ENCODE measurements at places on chromosomes 1 and 21. TPM values are rescaled to one million over a fixed set of nuclear protein-coding genes. Genes with fewer than 3 reads are reported as not detected.

Gene FCRL3
- total RNA-seq, result 0.05 TPM

GRCh38 chr1:26419494-26419893 is 8.9 kb downstream of the LIN28A start:
- no peak overlapping the region for H3K4me3 ChIP-seq
- H3K4me1 ChIP-seq, result no peaks in the 10 kb centered on the region
- peaks cover 32% of the 10 kb centered on the region for H3K27me3 ChIP-seq
- no peak for DNase-seq
- no peaks in the 10 kb centered on the region for H3K36me3 ChIP-seq
- H3K27ac ChIP-seq, result no peak overlapping the region

Gene SYT2
- not detected for total RNA-seq

DNA sequence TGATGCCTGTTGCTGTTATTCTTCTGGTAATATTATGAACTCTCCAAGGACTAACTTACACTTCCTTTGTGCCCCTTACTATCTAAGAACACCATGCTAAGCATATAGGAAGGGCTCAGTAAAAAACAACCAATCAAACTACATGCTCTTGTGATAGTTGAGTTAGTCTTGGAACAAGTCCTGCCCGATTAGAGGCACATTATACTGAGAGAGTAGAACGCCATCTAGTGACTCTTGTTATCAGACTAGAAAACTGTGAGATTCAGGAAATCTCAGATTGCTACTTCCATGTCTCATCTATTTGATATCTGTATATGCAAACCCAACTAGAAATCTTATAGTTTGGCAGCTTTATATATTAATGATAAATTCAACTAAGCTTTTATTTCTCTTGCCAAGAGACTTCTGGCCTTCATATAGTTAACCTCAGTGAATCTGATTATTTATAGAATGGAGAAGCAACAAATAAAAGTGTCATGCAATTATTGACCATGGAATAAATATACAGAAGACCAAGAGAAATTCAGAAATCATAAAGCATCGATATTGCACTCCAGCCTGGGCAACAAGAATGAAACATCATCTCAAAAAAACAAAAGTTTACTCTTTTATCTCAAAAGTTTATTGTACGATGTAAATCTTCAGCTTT is 7.8 kb upstream of the SRRM1 start:
- H3K4me3 ChIP-seq, result no peak overlapping the region
- peaks cover 15% of the 10 kb centered on the region for H3K27me3 ChIP-seq
- no peak overlapping the region for H3K27ac ChIP-seq
- DNase-seq, result no peak
- no peaks in the 10 kb centered on the region for H3K4me1 ChIP-seq

Gene OTUD3
- total RNA-seq, result 16.1 TPM

GRCh38 chr1:57345916-57346315 is 77.9 kb downstream of the DAB1 start:
- no peaks in the 10 kb centered on the region for H3K27me3 ChIP-seq
- no peak overlapping the region for H3K4me3 ChIP-seq
- H3K36me3 ChIP-seq, result no peaks in the 10 kb centered on the region
- DNase-seq, result no peak
- no peaks in the 10 kb centered on the region for H3K4me1 ChIP-seq

- no peak for DNase-seq
- H3K36me3 ChIP-seq, result peaks cover 42% of the 10 kb centered on the region
- H3K4me3 ChIP-seq, result no peak overlapping the region
Measured at GRCh38 chr1:26476958-26477357, 4.7 kb downstream of the HMGN2 start.

GRCh38 chr1:40067023-40067422 is 26.5 kb downstream of the CAP1 start:
- H3K36me3 ChIP-seq, result peaks cover 67% of the 10 kb centered on the region
- H3K4me3 ChIP-seq, result no peak overlapping the region
- DNase-seq, result no peak
- no peaks in the 10 kb centered on the region for H3K27me3 ChIP-seq

Gene MYBPH
- total RNA-seq, result not detected

DNA sequence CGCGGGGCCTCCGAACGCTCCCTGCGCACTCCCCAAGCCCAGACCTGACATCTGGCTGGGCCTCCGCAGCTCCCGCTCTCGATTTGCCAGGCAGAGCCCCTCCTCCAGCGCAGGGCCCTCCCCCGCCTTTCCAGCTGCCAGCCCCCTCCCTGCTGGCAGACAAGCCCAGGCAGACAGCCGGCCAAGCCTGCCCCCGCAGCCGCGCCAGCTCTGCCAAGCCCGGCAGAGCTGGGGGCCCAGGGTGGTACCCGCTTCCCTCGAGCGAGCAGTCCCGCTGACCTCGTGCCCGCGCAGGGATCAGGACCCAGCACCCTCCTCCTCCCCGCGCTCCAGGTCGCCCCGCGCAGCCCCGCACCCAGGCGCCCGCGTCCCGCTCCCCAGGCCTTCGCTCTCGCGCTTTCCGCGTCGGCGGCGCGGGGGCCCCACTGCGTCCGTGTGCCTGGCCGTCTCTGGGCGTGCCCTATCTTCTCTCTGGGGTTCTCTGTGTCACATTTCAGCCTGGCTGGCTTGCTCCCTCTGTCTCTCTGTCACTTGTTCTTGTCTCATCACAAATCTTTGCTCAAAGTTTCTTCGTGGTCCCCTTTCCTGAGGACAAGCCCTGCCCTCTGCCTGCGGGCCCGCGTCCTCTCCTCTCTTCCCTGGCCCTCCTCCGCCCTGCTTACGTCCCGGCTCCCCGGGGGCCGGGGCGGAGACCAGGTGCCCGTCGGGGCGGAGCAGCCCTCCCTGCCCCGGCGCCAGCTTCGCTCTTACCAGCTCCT is 580 bp downstream of the INKA2 start:
- peak; percentile 16 for DNase-seq
- H3K4me3 ChIP-seq, result peak overlapping the region; percentile 91
- peak overlapping the region; percentile 70 for H3K27ac ChIP-seq
- H3K36me3 ChIP-seq, result no peaks in the 10 kb centered on the region
- peaks cover 43% of the 10 kb centered on the region for H3K27me3 ChIP-seq

Gene DCST2
- 0.27 TPM for total RNA-seq

DNA sequence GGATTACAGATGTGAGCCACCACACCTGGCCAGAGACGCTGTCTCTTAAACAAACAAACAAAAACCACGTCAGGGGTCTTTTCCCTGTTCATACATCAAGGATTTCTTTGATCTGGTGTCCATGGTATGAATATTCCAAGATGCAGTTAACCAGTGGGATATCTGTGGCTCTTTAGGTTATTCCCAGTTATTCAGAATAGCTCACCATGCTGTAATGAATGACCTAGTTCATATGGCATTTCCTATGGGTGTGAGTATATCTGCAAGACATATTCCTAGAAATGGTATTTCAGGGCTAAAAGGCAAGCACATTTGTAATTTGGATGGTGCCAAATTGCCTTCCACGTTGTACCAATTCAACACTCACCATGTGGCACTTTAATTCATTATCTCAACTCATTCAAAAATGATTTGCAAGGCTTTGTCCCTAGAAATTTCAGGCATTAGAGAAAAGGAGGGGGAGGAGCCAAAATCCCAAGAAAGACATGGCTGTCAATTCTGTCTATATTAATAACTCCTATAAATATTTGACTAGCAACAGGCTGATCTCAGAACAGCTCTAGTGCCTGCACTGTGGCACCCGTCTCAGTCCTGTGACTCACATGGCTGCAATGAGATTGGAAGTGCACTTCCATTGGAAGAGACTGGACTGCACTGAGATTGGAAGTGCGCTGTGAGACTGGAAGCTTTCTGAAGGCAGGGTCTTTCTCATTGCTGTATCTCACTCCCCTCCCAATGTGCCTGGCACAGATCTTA is 6.0 kb upstream of the STMN1 start:
- no peak overlapping the region for H3K4me3 ChIP-seq
- peaks cover 7% of the 10 kb centered on the region for H3K4me1 ChIP-seq
- DNase-seq, result no peak
- peaks cover 13% of the 10 kb centered on the region for H3K27me3 ChIP-seq
- H3K36me3 ChIP-seq, result no peaks in the 10 kb centered on the region
- no peak overlapping the region for H3K27ac ChIP-seq

Gene MMEL1
- total RNA-seq, result 0.86 TPM

- H3K27ac ChIP-seq, result no peak overlapping the region
- H3K4me3 ChIP-seq, result no peak overlapping the region
- DNase-seq, result no peak
- H3K27me3 ChIP-seq, result peaks cover 54% of the 10 kb centered on the region
- no peaks in the 10 kb centered on the region for H3K36me3 ChIP-seq
- no peaks in the 10 kb centered on the region for H3K4me1 ChIP-seq
Measured at GRCh38 chr1:214187933-214188332, 93.0 kb upstream of the SMYD2 start.

DNA sequence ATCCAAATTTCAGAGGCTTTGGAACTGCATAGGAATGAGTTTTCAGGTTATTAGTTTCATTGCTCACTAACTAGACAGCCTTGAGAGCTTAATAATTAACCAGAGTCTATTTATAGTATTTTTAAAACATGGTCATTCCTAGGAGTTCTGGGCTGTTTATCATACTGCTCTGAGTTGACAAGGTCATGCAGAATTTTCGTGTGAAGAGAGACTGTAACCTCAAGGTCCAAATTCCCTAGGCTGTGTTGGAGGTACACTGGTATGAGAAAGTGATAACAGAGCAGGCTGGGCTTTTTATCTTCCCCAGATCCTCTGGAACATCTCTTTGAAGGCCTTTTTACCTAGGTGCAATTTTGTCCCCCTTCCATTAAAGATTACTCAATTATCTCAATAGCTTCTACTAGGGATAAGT is 736.3 kb downstream of the LTN1 start:
- no peaks in the 10 kb centered on the region for H3K36me3 ChIP-seq
- no peak for DNase-seq
- no peak overlapping the region for H3K4me3 ChIP-seq

DNA sequence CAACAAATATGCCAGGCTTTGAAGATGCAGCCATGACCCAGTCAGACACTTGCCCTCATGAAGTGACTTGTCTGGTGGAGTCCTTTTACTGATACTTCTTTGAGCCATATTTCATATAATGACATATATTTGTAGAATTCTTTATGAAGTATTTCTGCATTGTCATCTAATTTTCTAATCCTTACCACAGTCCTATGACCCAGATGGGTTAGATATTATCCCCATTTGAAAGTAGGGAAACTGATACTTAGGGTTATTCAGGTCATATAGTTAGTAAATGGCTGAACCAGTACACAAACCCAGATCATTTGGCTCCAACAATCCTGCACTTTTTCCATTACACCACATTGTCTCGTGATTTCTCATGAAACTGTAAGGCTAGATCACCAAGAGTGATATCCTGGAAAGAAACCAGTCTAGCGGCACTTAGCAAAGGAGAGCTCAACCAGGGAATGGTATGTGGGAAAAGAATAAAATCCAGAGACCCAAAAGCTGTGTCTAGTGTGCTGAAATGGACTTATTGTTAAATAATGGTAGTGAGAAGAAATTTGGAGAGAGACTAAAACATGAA is 49.6 kb downstream of the ZFYVE9 start:
- no peaks in the 10 kb centered on the region for H3K36me3 ChIP-seq
- no peaks in the 10 kb centered on the region for H3K4me1 ChIP-seq
- H3K4me3 ChIP-seq, result no peak overlapping the region
- H3K27me3 ChIP-seq, result no peaks in the 10 kb centered on the region
- H3K27ac ChIP-seq, result no peak overlapping the region
- DNase-seq, result no peak

Gene TP73
- total RNA-seq, result 1.4 TPM

- H3K36me3 ChIP-seq, result no peaks in the 10 kb centered on the region
- no peaks in the 10 kb centered on the region for H3K4me1 ChIP-seq
- DNase-seq, result no peak
- H3K4me3 ChIP-seq, result no peak overlapping the region
Measured at GRCh38 chr1:33960188-33960895, 96.5 kb downstream of the HMGB4 start.

- H3K4me1 ChIP-seq, result peaks cover 11% of the 10 kb centered on the region
- H3K27me3 ChIP-seq, result peaks cover 58% of the 10 kb centered on the region
- no peak for DNase-seq
- no peaks in the 10 kb centered on the region for H3K36me3 ChIP-seq
- peak within 1 kb of the TSS; percentile 76 for H3K4me3 ChIP-seq
Measured at GRCh38 chr1:107140703-107141490, at the start of gene NTNG1. Gene NTNG1, plus strand, starts transcription at chr1:107141039.

Gene FCRL2
- total RNA-seq, result not detected

GRCh38 chr1:6423321-6423999 is 1.1 kb upstream of the ESPN start:
- no peaks in the 10 kb centered on the region for H3K36me3 ChIP-seq
- no peak overlapping the region for H3K27ac ChIP-seq
- DNase-seq, result peak; percentile 56
- peak overlapping the region; percentile 42 for H3K4me3 ChIP-seq

- no peak for DNase-seq
- H3K4me3 ChIP-seq, result no peak overlapping the region
- no peak overlapping the region for H3K27ac ChIP-seq
- H3K36me3 ChIP-seq, result no peaks in the 10 kb centered on the region
- peaks cover 41% of the 10 kb centered on the region for H3K27me3 ChIP-seq
- no peaks in the 10 kb centered on the region for H3K4me1 ChIP-seq
Measured at GRCh38 chr1:209866201-209866600, 38.4 kb downstream of the UTP25 start.

DNA sequence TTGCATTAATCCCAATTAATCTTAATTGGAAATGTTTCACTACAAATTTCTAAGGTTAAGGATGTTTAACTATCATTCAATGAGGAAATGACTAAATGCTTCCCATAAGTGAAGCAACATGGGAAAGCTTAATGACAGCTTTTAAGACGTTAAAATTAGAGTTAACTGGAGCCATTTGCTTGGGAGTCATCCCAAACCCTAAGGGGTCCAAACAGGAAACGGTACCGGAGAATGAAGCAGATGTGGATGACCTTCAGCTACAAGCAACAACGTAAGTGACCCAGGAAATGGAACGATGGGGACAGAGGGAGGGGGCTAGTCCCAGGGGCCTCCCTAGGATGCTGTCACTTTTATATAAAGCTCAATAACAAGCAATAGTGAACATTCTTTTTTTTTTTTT is 62.2 kb downstream of the CAPZB start:
- peaks cover 13% of the 10 kb centered on the region for H3K36me3 ChIP-seq
- H3K4me3 ChIP-seq, result no peak overlapping the region
- peaks cover 58% of the 10 kb centered on the region for H3K4me1 ChIP-seq
- H3K27ac ChIP-seq, result peak overlapping the region; percentile 18
- DNase-seq, result no peak
- no peaks in the 10 kb centered on the region for H3K27me3 ChIP-seq

Gene TENT5C
- total RNA-seq, result 4.9 TPM

Gene GBP5
- 154 TPM for total RNA-seq

DNA sequence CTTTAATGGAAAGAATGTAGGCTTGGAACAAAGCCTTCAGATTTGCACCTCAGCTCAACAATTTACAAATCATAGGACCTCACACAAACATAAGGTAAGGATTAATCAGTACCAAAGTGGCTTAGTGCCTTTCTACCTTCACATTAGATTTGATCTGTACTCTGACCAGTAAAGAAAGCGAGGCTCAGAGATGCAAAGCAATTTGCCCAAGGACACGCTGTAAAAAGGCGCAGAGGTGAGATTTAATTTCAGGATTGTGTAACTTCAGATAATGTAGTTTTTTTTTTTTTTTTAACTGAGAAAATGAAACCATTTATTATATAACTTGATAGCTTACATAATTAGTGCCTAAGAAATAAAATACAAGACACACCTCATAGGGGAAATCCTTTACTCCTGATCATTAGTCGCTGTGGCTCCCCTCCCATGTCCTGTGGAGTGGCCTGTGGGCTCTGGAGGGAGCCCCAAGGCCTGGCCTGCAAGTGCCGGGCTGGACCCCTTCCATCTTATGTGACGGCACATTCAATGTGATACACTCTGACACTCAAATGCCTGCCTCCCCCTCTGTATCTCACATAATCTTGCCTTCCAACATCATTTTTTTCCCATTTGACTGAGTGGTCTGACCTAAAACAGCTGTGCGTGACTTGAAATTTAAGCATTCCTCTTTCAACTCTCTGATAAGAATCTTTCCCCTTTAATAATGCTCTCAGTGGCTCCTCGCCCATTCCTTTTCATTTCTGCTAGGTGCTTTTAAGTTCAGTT is 426.5 kb upstream of the DAB1 start:
- H3K27me3 ChIP-seq, result no peaks in the 10 kb centered on the region
- DNase-seq, result no peak
- H3K4me1 ChIP-seq, result no peaks in the 10 kb centered on the region
- no peak overlapping the region for H3K27ac ChIP-seq
